ENCODE measurements at places on chromosomes 6 and 20.

GRCh38 chr6:63792736-63793464, 157.3 kb downstream of the PHF3 start:
- DNase-seq: no peak

GRCh38 chr6:96611342-96611991, 48.5 kb downstream of the FHL5 start:
- DNase-seq: no peak

DNA sequence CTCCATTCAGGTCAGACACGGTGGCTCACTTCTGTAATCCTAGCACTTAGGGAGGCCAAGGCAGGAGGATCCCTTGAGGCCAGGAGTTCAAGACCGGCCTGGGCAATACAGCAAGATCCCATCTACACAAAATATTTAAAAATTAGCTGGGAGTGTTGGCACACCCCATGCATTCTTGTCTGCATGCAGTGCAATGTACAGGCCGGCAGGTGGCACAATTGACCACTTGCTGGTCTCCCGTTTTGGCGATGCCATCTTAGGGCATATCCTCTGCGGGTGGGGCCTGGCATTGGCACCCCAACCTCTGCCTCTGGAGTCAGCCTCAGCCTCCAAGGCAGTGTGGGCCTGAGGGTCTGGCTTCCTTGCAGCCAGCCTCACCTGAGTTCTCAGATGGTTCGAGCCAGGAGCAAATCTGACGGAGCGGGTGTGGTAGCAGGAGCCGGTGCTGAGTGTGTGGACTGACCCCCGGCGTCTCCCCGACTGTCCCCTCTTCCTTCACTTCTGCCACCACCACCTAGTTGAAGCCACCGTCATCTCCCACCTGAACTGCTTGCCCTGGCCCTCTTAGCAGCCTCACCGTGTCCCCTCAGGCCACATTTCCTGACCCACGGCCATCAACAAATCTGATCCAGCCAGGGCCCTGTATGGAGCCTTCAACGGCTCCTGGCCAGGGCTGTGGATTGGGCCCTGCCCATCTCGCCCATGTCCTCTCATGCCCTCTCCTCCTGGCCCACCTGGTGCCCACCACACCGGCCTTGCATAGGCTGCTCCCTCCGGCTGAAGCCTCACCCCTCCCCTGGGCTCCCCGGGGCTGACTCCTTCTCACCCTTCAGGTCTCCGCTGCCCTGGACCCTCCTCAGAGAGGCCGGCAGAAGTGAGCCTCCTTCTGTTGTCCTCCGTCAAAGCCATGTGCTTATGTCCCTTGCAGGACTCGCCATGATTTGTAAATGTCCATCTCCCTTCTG, 44.0 kb downstream of the EFCAB8 start:
- DNase-seq: peak; percentile 87

GRCh38 chr6:41191569-41191968, 9.4 kb downstream of the TREML2 start:
- DNase-seq: no peak

GRCh38 chr6:146289816-146290588, 253.6 kb upstream of the RAB32 start:
- DNase-seq: no peak

- DNase-seq: peak; percentile 93
Observed at GRCh38 chr6:144216668-144217218, 66.4 kb downstream of the STX11 start.

DNA sequence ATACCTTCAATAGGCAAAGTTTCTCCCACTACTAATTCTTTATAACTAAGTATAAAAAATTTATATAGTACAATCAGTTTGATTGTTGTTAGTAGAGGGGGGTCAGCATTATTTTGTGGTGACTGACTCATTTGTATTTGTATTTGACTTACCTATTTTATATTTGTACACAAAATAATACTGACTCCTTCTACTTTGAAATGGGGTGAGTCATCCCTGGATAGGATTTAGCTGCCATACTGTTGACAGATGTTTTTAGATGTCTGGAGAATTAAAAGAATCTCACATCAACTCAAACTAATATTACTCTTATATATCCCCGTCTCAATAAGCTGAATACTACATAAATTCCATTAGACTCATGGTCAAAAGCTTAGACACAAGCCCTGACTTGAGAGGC, 114.9 kb downstream of the FRK start:
- DNase-seq: no peak

- no peak for DNase-seq
Observed at GRCh38 chr20:9628589-9628988, 114.2 kb downstream of the LAMP5 start.

DNA sequence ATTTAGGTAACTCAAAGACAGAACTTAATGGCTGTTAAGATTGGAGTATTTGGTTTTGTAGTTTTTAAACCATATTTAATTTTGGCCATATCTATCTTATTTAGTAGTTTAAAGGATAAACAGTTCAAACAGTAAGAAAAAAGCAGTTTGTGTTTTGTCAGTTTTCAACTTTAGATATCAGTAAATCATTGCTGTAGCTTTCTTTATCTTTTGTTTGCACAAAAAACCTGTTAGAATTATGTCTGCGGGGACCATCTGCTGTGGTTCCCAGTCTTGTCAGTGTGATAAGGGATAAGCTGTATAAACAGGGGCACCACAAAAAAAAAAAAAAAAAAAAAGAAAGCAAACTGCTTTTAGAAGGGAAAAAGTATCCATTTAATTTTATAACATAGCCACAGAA, 40.9 kb downstream of the CDKAL1 start:
- no peak for DNase-seq

DNA sequence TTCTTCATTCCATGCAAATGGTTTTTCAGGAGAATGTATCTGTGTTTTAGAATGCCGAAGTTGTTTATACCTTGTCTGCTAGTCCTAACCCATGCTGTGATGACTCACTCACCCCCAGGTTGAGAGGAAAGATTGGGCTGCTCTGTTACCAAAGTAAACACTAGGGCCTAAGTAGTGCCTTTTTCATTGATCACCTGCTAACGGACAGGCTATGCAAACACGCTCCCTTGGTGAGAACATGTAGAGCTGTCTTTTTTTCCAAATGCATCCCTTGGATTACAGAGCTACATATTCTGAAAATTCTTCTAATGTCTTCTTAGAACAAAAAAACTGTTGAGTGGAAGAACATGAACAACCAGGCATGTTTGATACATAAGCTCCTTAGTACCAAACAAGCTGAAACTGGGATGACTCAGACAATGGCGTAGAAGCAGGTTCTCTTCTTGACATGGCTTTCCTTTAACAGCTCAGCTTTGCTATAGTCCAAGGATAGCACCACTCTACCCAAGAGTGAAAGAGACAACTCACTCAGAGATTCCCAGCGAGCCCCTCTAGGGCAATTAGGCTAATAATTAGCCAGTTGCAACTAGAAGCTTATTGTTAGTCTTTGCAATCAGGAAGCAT, 20.5 kb downstream of the PERP start:
- DNase-seq: no peak

- no peak for DNase-seq
Observed at GRCh38 chr6:143934867-143935266, 70.6 kb downstream of the ZC2HC1B start.

GRCh38 chr20:15201602-15202001, 864.2 kb upstream of the FLRT3 start:
- no peak for DNase-seq

GRCh38 chr6:13407709-13408695, 79.4 kb downstream of the GFOD1 start:
- DNase-seq: no peak

Data from posterior vena cava (tissue), 2 donors.